ENCODE measurements at places on chromosomes 3 and 15.

- no peak for DNase-seq
Measured at GRCh38 chr3:79973917-79974595, 206.3 kb upstream of the ROBO1 start.

DNA sequence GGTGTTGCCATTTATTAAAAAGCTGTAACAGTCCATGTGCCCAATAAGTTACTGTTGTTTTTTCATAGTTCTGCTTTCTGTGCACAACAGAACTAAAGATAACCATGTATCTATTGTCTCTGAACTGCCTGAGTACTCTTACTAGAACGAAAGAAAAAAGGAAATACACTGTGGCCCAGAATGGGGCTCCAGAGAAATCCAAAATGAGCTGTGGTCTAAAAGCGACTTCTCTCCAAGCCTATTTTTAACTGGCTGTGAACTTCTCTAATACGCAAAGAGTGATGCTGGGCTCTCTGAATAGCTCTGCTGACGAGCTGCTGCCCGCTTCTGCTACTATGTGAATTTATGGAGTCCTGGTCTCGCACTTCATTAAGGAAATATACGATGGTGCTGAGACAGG, 56.2 kb upstream of the LPP start:
- DNase-seq = no peak

DNA sequence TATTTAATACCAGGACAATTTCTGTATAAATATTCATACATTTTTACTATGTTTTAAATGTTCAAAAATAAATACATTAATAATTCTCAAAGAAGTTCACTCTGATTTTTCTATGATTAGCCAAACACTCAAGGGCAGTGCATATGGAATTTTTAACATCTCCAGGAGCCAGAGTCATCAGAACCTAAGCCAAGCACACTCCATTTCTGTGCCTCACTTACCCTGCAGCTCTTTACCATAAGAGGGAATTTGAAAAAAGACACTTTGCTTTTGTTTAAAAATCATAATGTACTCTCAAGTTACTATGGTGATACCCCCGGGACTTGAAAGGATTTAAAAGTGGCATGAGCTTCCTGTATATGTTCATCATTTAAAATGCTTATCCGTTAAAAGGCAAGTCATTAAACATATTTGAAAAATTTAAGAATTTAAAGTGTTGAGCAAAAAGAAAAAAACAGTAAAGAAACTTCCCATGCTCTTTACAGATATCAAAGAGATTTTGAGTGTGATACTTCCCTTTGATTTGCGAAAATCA, 747.4 kb upstream of the NECTIN3 start:
- DNase-seq = no peak

DNA sequence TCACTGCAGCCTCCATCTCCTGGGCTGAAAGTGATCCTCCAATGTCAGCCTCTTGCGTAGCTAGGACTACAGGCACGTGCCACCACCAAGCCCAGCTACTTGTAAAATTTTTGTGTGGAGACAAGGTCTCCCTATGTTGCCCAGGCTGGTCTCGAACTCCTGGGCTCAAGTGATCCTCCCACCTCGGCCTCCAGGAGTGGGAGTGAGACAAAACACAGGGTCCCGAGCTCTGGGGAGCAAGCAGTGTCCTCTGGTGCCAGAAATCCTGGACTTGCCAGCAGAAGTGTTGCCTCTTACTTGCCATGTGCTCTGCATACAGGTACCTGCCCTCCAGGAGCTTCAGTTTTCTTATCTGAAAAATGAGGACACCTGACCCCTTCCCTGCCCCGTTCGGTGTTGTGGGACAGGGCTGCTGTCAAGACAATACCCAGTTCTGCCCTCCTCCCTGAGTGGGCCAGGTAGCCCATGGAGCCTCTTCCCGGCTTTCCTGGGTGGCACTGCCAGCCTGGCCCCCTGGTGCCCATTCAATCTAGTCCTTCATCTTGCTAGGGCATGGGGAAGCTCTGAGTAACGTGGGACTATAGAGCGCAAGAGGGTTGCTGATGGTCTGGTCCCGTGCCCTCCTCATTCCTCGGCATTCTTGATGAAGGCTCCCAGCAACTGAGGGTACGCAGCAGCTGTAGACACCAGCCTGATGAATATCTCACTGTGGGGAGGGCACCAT, 164.6 kb downstream of the GOLGA6L4 start:
- DNase-seq = no peak

- no peak for DNase-seq
Measured at GRCh38 chr15:31379577-31379976, 52.9 kb downstream of the KLF13 start.

DNA sequence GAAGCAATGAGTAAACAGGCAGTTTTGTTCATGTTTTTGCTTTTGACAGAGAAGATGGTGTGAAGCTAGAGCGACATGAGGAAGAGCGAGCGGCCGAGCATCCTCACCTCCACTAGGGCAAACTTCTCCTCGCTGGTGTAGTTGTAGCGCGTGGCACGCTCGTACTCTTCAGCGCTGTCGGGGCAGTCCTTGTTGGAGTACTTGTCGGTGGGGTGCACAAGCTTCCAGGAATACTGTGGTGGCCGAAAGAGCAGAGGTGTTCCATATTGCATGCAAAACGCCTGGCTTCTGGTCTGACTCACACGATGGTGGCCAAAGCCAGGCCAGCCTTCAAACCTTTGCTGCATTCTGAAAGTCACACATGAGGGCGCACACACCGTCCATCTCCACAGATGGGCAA, 54.3 kb downstream of the CYFIP1 start:
- no peak for DNase-seq

DNA sequence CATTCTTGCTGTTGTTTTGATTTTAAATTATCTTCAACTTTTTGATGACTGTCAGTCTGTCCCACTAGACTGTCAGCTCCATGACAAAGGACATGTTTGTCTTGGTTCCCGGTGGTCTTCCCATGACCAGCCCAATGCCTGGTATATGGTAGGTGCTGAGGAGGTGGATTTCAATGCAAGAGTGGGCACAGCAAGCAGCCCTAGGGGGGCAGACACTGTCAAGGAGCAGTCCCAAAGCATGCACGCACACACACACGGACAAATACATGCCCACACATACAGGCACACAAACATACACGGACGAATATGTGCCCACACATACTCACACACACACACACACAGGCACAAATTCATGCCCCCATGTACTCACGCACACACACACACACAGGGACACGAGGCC, 12.0 kb downstream of the KLF15 start:
- no peak for DNase-seq

GRCh38 chr3:61761694-61762430, 200.5 kb downstream of the PTPRG start:
- DNase-seq = no peak

- DNase-seq = no peak
Measured at GRCh38 chr3:30696896-30697295, 90.5 kb downstream of the TGFBR2 start.

GRCh38 chr15:29064290-29064689, 178.5 kb downstream of the APBA2 start:
- DNase-seq = no peak

DNA sequence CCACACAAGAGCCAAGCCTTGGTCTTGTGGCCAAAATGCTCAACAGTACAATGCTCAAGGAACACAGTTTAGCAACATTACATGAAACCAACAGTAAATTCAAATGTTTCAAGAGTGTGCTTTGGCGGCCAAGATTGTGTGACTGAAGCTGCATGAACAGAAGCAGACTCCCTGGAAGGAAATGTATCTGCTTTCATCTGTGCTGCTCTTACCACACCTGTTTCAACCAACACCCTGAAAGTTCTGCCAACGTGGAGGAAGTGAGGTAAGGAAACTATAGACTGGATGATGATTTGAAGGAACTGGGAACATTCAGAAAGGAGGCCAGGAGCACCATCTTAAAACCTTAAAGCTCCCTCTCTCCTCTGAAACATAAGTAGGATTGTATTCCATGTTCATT, 55.7 kb downstream of the MB21D2 start:
- no peak for DNase-seq

- DNase-seq = no peak
Measured at GRCh38 chr3:112689989-112690388, 49.0 kb upstream of the CCDC80 start.

DNA sequence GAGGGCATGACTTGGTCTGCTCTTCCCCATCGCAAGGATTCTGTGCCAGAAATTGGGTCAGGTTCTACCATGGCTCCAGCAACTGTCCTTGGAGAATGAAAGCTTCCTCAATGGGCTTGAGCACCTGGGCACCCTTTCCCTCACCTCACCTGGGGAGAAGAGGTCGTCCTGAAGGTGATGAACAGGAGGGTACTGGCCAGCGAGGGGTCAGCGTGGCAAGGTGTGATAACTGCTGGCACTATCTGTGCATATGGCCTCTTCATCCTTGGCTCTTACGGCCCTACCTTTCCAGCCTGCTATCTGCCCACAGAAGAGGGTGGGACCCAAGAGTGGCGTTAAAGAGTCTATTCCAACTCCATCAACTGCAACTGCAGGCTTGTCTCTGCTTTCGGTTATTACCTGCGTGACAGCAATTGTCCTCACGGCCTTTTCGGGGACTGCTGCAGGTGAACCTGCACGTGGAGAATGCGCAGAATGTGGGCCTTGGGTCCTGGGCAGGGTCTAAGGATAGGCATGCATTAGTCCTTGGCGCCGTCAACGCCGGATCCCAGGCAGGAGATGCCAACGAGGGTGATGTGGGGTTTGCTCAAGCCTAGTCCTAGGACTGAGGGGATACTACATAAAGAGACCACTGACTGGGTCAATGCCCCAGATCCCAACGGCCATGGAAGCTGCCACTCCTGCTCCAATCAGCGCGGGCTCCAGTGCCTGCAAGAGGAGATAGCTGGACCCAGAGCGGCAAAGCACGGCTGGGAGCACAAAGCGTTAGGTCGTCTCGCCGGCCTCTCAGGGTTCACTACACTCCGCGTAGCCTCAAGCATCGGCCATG, 625 bp upstream of the RBM15B start:
- no peak for DNase-seq

DNA sequence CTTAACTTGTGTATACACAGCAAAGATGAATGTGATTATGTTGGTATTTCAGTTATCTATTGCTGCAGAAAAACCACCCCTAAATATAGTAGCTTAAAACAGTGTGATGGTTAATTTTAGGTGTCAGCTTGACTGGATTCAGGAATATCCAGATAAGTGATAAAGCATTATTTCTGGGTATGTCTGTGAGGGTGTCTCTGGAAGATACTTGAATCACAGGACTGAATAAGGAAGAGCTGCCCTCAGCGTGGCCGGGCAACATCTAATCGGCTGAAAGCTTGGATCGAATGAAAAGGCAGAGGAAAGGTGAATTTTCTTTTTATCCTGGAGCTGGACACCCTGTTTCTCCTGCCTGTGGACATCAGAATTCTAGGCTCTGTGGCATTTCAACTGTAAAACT, 132.0 kb upstream of the SYNPR start:
- no peak for DNase-seq

DNA sequence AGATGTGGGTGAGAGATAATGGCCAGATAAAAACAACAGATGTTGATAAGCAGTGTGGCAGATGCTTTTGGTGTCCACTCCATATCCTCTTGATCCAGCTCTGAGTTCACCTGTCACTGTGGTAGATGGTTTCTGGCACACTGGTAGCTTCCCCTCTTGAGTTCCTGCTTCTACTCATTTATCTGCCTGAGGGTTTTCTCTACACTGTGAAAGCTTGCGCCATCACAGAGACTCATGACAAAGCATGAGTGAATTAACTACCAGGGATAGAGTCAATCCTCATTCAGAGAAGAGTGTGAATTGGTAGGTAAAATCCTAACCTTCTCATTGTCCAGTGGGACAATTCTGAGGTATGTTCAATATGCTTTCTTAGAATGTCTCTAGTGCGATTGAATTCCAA, 50.0 kb upstream of the ARHGEF26 start:
- DNase-seq = no peak

DNA sequence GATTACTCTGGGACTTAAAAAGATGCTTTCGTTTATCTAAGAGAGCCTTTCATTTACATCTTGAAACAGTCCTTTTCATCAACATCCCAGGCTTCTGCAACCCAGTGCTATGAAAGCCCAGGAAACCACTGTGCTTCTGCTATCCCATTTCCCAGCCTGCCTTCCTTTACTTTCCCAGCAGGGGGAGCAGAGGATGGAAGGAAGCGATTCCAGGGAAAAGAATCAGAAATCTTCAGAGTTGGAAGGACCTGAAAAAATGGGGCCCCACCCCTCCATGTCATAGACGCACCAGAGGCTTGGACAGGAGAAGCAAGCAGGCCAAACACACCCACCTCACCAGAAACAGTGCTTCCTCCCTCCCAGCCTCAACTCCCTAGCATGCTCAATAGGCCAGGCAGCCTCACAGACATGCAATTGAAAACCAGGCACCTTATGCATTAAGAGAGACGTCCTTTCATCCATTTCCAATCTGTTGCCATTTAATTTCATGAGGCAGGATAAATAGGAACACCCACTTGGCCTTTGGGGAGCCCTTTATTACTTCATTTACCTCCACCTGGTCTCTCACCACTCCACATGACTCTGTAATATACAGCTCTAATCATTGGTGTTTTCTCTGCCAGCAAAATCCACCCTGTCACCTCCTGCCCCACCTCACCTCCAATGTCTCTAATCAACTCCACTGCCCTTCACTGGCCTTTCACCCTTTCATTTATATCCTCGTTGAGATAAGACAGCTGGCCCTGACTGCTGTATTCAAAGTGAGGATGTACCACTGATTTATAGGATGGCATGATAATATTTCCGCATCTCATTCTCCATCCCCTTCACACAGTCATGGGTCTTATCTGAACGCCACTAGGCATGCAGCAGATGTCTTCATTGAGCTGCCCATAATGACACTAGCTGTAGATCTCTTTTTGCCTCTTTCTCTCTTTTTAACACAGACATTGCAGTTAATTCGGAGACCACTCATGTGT, 583.9 kb downstream of the NTRK3 start:
- DNase-seq = no peak

DNA sequence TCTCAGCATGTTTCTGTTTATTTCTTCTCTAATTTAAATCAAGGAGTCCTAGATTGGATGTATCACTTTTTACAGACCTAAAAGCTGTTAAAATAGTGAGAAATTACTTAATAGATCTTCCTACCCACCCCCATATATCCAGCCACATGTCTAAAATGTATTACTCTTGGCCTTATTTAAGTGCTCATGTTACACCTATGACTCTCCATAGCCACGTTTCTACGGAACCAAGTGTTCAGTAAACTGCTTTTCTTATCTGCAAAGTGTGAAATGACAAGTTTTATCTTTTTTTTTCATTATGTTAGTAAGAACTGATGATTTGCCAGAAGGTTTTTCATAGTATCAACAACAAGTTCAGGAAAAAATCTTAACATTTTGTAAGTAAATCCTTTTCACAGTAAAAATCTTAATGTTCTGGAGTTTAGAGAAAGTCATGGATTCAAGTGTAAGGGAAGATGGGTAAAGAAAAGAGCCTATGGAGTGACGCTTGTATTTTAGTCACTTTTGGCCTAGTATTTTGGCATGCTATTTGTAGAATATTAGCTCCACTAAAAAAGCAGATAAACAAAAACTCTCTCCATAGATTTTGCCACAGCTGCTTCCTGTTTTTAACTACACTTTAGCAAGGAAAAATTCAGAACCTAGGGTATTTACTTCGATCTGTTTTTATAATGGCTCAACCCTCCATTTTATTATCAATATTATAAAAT, 41.2 kb upstream of the IGSF10 start:
- no peak for DNase-seq

- no peak for DNase-seq
Measured at GRCh38 chr3:49928481-49929017, 1.1 kb downstream of the MON1A start.
